ENCODE measurements at places on chromosomes 11 and 22.
A peak's percentile ranks its signal among the peaks of the same experiment; 100 is the strongest.

GRCh38 chr11:63599211-63600122 is 14.8 kb downstream of the PLAAT3 start:
- no peak for DNase-seq

- no peak for DNase-seq
Measured at GRCh38 chr11:124892750-124893454, 4.8 kb downstream of the ROBO4 start.

DNA sequence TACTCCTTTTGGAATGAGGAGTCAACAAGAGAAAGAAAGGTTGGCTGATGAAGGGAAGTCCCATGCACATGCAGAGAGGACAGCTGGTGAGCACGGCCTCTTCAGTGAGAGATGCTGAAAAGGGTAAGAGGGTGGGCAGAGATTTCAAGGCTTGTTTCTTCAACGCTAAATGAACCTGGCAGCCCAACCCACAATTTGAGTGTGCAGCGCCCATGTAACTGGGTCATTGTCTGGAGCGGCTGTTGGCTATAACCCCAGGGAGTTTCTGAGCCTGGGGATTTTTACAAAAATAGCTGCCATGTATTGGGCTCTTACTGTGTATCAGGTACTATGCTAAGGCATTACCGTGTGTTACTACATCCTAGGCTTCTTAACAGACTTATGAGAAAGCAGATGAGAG is 594.1 kb downstream of the ETS1 start:
- no peak for DNase-seq

- peak; percentile 22 for DNase-seq
Measured at GRCh38 chr11:1336836-1337646, 27.6 kb upstream of the TOLLIP start.

GRCh38 chr22:33921525-33922348 is 1.5 kb upstream of the LARGE1 start:
- no peak for DNase-seq

DNA sequence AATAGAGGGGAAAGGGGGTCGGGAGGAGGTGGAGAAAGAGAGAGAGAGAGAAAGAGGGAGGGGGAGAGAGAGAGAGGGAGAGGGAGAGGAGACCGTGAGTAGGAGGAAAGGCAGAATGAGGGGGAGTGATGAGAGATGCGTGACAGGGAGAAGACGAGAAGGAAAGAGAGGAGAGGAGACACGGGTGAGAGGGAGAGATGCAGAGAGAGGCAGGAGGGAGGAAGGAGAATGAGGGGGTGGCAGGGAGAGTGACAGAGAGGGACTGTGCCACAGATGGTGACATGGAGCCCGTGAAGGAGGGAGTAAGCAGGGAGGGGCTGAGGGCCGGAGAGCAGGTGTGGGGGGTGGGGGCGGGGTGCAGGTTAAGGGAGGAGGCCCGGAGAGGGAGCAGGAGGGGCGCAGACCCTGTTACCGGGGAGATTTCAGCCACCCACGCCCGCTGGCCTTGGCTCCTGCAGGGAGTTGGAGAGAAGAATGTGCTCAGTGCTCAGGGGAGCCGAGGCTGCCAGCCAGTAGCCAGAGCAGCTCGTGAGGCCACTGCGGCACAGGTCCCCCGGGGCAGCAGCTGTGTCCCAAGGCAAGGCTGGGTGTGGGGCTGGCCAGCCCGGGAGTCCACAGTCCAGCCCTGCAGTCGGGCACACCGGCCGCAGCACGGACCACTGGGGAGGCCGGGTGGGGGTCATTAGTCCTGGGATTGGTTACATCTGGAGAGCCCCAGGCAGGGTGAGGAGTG is at the start of gene SSTR3:
Gene SSTR3, minus strand, starts transcription at position 304 of the 733 bp plus-strand sequence. CDS start 4,674 bp downstream, outside the sequence.
- no peak for DNase-seq

GRCh38 chr11:94705891-94706615 is 62.1 kb upstream of the AMOTL1 start:
- DNase-seq, result no peak

DNA sequence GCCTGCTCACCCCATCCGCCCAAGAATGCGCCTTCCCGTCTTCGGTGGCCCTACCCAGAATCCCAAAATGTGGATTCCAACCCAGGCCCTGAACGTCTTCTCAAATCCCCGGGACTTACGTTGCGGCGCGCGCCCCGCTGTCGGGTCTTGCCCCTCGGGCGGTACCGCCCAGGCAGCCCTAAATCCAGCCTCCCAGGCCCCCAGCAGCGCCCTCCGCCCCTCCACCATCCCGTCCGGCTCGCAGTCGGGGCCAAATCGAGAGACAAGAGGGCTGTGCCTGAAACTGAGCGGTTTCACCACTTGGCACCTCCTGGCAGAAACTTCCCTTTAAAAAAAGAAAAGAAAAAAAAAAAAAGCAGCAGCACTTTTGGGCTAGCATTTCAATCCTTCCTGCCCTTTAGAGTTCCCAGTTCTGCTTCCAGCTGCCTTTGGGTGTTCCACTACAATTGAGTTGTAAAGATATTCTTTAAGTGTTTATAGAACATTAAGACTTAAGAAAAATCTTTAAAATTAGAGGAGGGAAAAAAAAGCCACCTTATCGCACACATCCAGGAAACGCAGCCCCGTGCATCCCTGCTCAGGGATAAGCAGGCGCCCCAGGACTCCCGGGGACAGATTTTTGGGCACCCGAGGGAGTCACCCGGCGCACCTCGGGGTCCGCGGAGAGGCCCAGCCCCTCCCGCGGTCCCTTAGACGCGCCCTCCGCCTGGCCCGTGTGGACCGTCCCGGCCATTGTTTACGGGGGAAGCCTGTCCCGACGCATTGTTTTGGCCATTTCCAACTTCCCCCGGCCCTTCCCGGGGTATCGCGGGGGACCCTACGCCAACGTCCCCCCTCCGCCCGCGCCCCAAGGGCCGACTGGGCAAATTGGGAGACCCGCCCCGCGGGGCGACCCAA is 57.6 kb downstream of the KCNJ4 start:
- DNase-seq, result no peak

GRCh38 chr22:17117890-17118289 is 3.3 kb downstream of the TMEM121B start:
- DNase-seq, result no peak

DNA sequence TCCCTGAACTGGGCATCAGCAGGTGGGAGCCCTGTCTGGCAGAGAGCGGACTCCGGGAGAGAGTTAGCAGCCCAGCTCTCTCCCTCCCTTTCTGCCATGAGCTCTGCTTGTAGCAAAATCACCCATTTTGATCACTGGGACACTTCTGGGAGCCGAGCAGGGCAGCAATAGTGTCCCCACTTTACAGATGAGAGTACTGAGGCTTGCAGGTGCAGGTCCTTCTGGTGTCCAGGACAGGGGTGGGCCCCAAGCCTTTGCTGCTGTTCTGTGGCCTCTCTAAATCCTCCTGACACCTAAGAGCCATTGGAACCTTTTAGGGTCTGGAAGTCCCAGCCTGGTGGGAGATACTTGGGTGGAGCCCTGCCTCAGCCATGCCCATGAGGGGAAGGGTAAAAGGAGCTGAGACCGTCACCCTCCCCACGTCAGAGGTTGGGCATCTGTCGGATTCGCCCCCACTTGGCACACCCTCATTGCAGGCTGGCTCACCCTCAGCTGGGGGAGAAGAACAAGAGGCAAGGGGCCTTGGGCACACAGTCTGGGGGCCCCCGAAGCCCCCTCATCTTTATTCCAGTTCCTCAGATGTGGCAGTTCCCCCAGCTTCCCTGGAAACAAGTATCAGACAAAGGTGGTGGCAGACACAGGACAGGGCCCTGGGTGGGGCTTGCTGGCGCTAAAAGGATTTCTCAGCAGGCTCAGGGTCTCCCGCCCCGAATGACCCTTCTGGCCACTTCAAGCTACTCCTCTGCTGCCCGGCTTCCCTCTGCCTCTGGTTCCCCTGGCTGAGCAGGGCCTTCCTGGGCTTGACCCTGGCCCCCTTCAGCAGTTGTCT is 4.5 kb downstream of the RIN1 start:
- no peak for DNase-seq

GRCh38 chr22:46620588-46621242 is 529 bp downstream of the GRAMD4 start:
- no peak for DNase-seq

GRCh38 chr11:73478737-73479347 is 102.6 kb downstream of the RELT start:
- DNase-seq, result no peak

DNA sequence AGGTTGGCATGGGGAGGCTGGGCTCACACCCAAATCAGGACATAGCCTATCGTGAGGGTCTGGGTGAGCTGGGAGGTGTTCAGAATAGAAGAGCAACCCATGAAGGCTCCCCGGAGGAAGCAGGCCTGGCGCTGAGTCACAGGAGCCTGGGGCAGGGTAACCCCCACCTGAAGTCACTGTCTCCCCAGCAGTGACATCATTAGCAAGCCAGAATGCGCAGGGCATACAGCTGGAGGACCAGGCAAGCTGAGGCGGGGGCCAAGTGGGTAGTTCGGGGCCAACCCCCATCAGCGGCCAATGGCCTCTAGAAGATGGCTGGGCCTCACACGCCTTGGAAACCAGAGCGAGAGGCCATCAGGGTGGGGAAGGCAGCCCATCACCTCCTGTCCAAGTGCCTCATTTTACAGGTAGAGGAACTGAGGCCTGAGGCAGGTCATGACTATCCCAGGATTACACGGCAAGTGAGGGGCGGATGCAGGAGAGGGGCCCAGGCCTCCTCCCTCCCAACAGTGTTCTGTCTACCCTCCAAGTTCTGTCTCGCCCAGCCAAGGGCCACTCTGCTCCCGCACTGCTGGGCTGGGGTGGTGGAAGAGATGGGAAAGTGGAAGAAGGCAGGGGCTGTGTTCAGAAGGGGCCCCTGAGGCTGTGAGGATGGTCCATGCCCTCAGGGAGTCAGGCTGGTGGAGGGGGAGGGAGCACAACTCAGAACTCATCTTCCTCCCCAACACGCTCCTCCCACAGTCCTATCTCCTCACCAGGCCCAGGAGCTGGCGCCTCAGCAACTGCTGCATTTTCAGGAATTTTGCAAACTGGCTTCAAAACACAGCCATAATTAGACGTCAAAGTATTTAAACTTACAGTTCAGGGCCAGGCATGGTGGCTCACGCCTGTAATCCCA is 24.6 kb downstream of the RPL3 start:
- DNase-seq, result no peak

- no peak for DNase-seq
Measured at GRCh38 chr22:34776817-34777216, 289.1 kb upstream of the ISX start.

GRCh38 chr11:93518081-93518480 is 25.1 kb downstream of the SMCO4 start:
- DNase-seq, result no peak

- DNase-seq, result no peak
Measured at GRCh38 chr11:94134651-94135512, 6.2 kb downstream of the PANX1 start.

DNA sequence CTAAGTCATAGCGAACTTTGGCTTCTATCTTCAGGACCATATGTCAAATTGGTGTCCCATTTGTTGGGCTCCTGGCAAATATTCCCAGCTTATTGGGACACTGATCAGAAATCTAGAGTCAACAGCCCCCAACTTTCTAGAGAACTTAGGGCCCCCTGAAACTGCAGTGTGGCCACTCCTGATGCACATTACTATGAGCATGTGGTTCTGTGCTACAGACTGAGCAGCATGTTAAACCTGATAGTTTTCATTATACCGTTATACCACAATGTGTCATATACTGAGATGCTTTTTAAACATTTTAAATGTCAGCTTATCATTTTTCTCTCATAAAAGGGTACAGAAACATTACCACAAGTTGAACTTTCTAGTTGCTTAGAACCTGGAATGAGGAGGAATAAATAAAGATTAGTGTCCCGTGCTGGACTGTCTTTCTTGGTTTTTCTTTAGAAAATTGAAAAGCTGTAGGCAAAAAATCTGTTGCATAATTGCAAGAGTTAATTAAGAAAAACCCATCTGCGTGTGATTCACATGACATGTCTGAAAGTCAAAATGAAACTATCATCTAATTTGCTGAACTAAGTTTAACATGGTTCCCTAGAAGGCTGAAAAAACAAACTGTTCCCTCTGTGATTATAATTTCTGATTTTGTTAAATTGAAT is 16.4 kb upstream of the CTSC start:
- no peak for DNase-seq

- no peak for DNase-seq
Measured at GRCh38 chr11:102622258-102622657, 2.9 kb downstream of the MMP20 start.

GRCh38 chr11:128190312-128190711 is 397.0 kb downstream of the ETS1 start:
- no peak for DNase-seq

DNA sequence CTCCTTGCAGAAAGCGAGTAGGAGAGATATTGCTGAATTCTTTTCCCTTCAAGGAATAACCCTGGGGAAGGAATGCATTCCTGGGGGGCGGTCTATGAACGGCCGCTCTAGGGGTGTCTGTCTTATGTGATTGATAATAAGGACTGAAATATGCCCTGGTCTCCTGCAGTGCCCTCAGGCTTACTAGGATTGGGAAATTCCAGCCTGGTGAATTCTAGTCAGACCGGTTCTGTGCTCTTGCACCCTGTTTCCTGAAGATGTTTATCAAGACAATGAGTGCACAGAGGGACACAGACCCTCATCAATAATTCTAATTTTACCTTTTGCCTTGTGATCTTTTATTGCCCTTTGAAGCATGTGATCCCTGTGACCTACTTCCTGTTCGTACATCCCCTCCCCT is 140.7 kb downstream of the LUZP2 start:
- no peak for DNase-seq

DNA sequence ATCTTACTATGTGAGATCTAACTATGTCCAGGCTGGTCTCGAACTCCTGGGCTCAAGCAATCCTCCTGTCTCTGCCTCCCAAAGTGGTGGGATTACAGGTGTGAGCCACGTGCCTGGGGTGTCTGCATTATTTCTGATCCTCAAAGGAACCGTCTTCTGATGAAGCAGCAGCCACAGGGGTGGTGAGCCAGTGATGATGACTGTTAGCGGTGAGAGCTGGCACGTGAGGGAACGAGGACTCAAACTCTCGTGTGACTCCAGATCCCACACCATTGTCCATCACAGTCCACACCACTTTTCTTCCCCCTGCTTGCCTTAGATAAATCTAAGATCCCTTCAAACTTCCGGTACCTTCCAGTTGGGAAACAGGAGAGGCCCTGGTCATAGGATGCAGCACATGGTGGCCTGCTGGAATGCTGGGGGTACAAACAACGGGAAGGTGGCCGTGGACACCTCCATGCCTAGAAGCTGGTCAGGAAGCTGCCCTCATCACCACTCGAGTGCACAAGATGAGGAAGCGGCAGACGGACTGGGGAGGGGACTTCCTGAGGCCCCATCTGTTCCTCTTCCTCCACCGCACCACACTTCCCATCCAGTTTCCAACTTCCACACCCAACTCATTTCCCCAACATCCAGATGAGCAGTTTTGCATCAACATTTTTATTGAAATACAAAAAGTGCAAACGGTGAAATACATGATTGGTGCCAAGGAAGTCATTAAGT is 23.8 kb downstream of the ARHGAP1 start:
- DNase-seq, result no peak

DNA sequence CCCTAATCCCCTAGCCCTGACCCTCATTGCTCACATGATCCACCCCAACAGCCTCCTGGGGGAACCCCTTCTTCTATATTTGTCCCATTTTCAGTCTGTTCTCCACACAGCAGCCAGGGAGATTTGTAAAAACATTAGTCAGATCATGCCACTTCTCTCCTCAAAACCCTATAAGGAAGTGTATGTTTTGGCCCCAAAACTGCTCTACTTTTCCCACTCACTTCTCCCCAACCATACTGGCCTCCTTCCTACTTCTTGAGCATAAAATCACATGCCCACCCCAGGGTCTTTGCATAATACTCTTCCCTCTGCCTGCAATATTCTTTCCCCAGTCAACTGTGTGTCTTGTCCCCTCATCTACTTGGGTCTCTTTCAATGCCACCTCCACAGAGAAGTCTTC is 4.7 kb upstream of the SLC22A12 start:
- DNase-seq, result no peak

Measured in stimulated activated CD4-positive, alpha-beta T cell treated with anti-CD3 and anti-CD28 coated beads, TNF-alpha, amount 100 ng/mL, for 1 hour (primary cell).